ENCODE measurements at places on chromosomes 3 and 15.
A peak's percentile ranks its signal among the peaks of the same experiment; 100 is the strongest.

DNA sequence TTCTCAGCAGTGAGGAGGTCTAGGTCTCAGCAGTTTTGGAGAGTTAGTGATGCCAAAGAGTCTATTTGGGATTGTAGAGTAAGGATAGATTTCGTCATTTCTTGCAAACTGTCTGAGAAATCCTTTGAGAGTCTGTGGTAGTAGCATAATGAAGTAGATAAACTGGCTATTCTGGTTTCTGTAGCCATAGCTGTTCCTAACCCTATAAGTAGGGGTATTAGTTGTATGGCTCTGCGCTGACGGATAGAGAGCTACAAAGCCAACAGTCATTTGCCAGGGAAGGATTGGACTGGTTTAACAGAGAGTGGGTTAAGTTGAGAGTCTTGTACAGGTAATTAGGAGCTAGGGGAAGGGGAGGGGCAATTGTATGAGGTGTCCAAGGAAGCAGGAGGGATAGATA lies 50.6 kb downstream of the KLHDC8B start:
- no peak for DNase-seq

DNA sequence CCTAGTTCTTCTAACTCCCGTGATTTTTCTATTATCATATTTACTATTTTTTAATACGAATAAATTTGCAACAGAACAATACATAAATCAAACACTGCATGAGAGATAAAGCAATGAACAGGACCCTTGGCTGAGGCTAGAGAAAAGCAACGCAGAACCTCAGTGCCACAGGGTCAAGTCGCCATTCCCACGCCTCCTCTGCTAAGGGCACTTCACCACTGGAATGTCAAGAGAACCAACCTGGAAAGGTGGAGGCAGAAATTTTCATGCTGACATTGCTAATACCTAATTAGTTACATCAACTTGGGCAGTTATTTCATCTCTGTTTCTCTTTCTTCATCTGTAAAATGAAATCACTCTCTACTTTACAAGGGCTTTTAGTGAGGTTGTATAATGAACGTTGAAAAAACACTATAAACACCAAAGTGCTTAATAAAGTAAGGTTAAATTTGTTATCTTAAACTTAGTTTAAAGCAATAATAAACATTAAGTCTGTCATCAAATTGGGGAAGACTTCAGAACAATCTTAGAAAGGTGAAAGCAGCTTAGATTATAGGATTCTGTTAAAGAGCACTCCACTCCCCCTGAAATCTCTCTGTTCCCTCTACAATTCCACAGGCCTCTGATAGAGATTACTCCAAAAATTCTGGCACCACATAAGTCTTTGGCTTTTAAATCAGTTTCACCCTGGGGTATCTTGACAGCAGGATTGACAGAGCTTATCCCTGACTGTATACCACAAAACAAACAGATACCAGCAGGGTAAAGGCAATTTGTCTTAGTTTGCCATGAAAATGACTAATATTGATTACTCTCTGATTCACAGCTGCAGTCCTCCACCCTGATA lies 41.9 kb downstream of the PLCH1 start:
- DNase-seq = no peak

GRCh38 chr15:84657748-84658079 lies 285 bp downstream of the NMB start:
- DNase-seq = no peak

- peak; percentile 91 for DNase-seq
These were observed 1.9 kb downstream of the KLF13 start for GRCh38 chr15:31328428-31328968.

DNA sequence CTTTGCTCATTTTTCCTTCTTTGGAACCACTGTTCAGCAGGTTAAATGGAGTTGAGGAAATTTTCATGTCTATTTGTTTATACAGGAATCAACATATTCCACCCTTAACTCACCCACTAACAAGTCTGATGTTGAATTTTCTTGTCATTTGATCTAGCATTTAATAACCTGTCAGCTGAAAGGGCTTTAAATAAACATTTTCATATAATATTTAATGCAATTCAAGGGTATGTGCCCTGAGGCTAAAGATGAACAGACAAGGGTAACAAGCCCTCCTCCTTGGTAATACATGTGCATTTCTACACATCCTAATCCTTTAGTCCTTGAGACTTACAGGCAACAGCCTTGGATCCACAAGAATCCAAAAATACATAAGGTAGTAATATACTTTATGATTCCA lies 435.0 kb upstream of the NR2F2 start:
- no peak for DNase-seq

GRCh38 chr3:171862993-171863521 lies 19.9 kb downstream of the TMEM212 start:
- no peak for DNase-seq

GRCh38 chr15:38810686-38811085 lies 246.1 kb upstream of the RASGRP1 start:
- no peak for DNase-seq

DNA sequence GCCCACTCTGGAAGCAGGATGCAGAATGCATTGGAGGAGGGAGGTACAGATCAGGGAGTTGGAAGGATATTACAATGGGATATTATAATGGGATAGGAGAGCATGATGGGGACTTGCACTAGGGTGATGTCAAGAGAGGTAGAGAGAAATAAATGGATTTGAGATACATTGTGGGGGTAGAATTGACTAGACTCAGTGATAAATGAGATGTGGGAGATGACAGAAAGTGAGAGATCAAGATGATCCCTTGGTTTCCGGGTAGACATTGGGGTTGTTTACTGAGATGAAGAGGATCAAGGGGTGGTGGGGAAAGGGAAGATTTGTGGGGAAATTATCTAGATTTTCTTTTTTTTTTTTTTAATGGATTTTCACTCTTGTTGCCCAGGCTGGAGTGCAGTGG lies 42.7 kb downstream of the BFSP2 start:
- no peak for DNase-seq

DNA sequence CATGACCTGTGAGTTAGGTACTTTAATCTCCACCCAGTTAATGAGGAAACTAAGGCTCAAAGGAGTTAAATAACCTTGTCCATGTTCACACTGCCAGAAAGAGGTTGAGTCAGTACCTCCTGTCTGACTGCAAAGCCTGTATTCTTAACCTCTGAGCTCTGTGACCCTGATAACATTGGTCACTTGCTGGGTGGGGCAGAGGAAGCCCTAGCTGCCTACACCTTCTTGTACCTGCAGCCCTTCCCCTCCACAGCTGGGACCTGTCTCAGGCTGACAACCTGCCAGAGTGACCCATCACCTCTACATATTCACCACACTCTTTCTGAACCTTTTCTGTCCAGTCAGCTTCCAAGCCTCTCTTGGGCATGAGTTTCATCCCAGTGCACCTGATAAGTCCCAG lies 106.1 kb upstream of the HES1 start:
- DNase-seq = no peak

DNA sequence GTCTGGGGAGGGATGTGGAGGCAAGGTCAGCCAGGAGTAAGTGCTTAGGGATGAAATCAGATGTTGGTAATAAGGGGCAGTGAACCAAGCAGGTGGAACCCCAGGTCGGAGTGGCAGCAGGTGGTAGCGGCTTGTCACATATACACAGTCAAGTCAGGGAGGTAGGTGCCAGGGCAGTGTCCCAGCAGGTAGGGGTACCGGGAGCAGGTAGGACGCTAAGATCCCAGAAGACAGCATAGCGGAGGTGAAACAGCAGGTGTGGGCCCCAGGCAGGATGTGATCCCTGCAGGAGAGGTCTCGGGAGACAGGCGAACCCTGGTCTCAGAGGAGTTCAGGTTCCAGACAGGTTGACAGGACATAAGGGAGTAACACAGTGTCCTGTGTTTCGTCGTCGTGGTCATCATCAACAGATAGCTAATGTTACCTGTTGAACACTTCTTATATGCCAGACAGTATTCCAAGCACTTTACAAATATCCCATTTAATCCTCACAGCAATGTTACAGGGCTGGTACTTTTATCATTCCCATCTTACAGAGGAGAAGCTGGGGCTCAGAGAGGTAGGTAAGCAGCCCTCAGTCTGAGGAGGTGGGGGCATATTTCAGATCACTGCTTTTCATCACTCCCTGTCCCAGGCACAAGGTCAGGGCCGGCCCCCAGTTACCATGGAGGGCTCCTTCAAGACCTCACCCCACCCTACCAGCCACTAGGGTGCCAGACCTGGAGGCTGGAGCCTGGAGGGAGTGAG lies 241.6 kb downstream of the UACA start:
- DNase-seq = no peak

DNA sequence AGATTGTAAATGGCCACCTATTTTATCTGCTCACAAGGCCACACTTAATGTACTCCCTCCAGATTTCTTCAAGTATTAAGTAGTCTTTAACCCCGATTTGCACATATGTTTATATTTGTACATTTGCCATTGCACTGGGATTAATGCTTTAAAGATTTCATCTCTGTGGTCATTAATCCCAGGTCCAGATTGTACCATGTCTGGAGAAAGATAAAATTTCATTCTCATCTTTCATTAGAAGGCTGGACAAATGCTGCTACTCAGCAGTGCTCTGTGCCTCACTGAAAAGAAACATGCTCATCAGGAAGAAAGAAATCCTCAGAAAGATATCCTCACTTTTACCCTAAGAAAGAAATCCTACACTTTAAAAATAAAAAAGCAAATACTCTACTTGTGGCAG lies 62.5 kb upstream of the LRRC3B start:
- no peak for DNase-seq

DNA sequence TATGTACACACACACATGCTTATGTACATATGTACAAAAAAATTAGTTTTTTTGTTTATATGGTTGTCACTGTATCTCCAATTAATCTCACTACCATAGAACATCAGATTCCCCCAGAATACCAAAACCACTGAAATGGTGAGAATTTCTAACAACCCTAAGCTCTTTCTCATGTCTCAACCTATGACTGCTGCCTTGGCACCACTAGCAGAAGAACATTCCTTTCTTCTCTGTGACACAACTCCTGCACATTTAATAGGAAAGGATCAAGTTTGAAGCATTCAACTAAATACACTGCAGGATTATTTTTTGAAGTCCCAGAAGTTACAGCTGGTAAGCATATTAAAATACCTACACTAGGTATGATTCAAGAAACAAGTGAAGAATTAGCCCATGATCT lies 109.6 kb downstream of the FAM174B start:
- no peak for DNase-seq

- no peak for DNase-seq
These were observed 565.4 kb downstream of the ROBO2 start for GRCh38 chr3:77605308-77605707.

- no peak for DNase-seq
These were observed 109.0 kb downstream of the SEC22A start for GRCh38 chr3:123310741-123311140.

- no peak for DNase-seq
These were observed 53.8 kb downstream of the ATP8B4 start for GRCh38 chr15:50065279-50065678.

- no peak for DNase-seq
These were observed 43.3 kb downstream of the TGFBR2 start for GRCh38 chr3:30649572-30650318.

DNA sequence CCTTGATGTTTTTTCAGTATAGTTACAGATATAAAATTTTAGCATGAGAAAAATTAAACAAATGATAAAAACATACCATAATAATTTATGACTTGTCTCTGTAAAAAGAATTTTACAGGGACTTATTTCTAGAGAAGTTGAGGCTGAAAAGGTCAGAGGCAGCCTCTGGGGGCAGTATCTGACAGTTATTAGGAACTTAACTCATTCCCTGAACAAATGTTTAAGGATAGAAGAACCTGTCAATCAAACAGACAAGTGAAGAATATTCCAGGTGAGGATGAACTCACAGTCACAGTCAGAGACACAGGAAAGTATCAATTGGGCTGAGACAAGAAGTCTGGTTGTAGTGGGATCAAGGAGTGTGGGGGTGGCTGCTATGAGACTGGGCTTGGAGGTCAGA lies 7.3 kb downstream of the MYLK start:
- peak; percentile 32 for DNase-seq

- DNase-seq = no peak
These were observed 357.5 kb upstream of the CADM2 start for GRCh38 chr3:84601303-84601702.

GRCh38 chr3:150583028-150583427 lies 20.1 kb upstream of the SELENOT start:
- DNase-seq = no peak

GRCh38 chr3:174581558-174581957 lies 277.6 kb upstream of the NAALADL2 start:
- no peak for DNase-seq

GRCh38 chr3:40054568-40055222 lies 245.3 kb downstream of the MYRIP start:
- DNase-seq = no peak

GRCh38 chr3:179663093-179663492 lies 10.3 kb downstream of the USP13 start:
- no peak for DNase-seq

DNA sequence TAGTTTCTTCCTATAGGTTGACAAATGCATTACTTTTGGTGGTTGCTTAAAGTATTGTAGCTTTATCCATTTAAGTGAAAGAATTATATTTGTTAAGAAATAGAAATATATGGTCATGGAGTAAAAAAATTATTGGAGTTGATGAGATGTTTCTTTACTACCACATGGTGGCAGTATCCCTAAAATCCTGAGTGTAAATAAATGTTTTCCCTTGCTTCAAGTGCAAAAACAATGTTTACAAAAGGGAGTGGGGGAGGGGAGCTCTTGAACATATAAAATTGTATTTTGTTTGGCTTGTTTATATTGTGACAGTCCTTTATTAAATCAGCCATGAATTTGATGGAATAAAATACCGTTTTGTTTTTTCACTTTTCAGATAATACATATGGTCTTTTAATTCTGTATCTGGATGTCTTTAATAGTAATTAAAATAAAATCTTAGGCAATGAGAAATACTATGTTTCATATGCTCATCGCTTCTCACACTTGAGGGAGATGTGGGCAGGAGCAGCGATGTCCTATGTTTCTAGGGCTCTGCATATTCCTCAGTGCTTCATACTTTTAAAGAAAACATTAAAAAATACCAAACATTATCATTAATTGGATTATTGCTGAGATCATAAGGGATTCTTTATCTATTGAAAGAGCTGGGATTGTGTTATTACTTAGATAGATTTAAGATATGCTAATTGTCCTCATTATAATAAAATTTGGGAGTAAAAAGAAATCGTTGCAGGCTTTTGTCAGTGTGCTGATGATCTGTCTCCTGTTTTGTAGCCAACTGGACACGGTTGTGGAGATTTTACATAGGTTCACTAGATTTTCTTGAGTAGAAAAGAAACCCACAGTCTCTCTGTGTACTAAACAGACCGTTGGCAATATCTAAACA lies 349.7 kb downstream of the TUSC7 start:
- DNase-seq = no peak

DNA sequence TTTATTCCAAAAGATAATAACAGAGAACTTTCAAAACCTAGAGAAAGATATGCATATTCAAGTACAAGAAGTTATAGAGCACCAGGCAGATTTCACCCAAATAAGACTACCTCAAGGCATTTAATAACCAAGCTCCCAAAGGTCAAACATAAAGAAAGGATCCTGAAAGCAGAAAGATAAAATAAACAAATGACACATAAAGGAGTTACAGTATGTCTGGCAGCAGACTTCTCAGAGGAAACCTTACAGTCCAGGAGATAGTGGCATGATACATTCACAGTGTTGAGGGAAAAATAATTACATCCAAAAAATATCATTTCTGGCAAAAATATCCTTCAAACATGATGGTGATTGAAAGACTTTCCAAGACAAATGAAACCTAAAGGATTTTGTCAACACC lies 185.8 kb upstream of the POU1F1 start:
- no peak for DNase-seq

- no peak for DNase-seq
These were observed 357.4 kb downstream of the RORA start for GRCh38 chr15:60871731-60872130.
